Skin of body (tissue), 3 donors: ENCODE measurements at places on chromosomes 7 and 10. TPM values are rescaled to one million over a fixed set of nuclear protein-coding genes. Genes with fewer than 3 reads are reported as not detected.

GTF2IRD1 gene
- 18.1 TPM for total RNA-seq

MUC12 gene
- total RNA-seq: not detected

BLNK gene
- total RNA-seq: 5.9 TPM

ARID5B gene
- total RNA-seq: 68.3 TPM

SERPINE1 gene
- total RNA-seq: 18.1 TPM

DNA sequence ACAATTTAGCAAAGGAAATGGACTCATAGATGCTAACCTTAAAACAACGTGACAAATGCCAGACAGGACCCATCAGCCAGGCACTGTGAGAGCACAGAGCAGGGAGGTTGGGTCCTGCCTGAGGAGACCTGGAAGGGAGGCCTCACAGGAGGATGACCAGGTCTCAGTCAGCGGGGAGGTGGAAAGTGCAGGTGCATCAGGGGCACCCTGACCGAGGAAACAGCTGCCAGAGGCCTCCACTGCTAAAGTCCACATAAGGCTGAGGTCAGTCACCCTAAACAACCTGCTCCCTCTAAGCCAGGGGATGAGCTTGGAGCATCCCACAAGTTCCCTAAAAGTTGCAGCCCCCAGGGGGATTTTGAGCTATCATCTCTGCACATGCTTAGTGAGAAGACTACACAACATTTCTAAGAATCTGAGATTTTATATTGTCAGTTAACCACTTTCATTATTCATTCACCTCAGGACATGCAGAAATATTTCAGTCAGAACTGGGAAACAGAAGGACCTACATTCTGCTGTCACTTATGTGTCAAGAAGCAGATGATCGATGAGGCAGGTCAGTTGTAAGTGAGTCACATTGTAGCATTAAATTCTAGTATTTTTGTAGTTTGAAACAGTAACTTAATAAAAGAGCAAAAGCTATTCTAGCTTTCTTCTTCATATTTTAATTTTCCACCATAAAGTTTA is 157.6 kb upstream of the LANCL2 start:
- DNase-seq: no peak

DNA sequence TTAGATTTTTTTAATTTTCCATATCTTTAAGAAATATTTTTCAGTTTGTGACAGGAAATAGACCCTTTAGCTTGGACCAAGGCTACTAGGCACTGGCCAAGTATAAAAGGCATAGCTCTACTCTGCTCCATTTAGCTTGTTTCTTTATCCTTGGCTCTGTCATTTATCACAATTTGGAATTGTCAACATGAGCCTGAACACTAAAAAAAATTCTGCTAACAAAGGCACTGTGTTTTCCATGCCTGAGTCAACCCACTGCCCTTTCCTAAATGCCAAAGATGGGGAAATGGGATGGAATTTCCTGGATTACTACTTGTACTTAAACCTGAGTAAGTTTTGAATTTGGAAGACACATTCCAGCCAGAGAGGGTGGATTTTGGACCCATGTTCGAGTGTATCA is 128.4 kb downstream of the NSUN6 start:
- DNase-seq: no peak

DNA sequence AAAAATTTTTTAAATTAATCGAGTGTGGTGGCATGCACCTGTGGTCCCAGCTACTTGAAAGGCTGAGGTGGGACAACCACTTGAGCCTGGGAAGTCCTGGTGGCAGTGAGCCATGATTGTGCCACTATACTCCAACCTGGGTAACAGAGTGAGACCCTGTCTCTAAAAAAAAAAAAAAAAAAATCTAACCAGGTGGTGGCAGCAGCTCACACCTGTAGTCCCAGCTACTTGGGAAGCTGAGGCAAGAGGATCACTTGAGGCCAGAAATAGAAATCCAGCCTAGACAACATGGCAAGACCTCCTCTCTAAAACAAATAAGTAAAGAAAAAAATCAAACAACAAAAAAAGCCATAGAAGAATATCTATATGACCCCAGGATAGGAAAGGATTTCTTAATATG is 3.6 kb upstream of the MYOF start:
- no peak for DNase-seq

DNA sequence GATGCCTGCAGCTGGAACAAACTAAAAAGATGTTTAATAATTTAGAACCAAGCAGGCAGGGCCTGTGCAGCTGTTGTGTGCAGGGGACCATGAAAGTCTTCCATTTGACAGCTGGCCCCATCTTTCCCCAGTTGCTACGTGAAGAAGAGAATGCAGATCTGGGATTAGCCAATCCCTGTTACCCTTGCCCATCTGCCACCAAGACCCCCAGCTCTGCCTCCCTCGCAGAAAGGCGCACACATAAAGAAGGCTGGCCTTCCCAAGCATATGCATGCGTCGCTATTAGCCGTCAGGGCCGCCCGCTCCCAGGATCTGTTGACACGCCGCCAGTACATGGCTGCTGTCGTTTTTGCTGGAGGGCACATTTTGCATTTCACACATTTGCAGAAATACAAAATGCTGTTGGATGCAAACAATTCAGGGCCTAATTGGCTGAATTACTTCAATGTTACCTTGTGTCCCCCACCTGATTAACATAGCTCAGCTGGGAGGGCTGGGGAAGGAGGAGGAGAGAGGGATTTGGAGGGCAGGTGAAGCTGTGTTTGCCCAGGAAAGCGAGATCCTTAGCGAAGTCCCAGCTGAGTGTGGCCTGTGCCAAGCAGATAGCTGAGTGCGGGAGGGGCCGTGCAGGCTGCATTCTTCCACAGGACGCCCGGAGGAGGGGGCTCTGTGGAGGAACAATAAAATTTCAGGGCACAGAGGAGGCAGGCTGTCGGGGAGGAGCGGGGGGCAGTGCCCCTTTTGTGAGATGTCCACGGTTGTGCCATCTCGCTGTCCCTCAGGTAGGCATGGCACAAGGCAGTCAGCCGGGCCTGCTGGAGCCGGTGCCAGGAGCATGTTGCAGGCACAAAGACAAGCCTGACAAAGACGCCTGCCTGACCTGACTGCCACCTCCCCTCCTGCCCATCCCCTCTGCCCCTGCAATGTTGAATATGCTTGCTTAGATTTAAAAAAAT is 443.0 kb upstream of the MKI67 start:
- no peak for DNase-seq

- no peak for DNase-seq
Measured at GRCh38 chr7:50674896-50675835, 107.5 kb downstream of the GRB10 start.

DNA sequence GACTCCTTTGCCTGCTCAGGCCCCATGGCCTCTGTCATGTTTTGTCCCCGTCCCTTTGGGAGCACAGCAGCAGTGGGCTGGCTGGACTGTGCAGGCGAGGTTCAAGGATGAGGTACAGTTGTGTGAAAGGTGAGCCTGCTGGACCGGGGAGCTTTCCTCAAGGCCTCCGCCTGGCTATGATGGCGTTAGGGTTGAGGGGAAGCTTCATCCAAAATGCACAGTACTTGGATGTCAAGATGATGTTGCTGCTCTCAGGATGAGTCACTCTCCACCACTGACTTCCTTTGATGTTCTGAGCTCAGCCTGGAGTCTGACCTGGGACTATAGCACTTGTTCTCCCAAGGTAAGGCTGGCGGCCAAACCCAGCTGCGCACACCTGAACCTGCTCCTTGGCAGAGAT is 152.7 kb upstream of the SHH start:
- no peak for DNase-seq

GRCh38 chr10:18334116-18334867 is 194.1 kb downstream of the CACNB2 start:
- no peak for DNase-seq

GRCh38 chr10:109887243-109887642 is 36.1 kb downstream of the XPNPEP1 start:
- no peak for DNase-seq

DNA sequence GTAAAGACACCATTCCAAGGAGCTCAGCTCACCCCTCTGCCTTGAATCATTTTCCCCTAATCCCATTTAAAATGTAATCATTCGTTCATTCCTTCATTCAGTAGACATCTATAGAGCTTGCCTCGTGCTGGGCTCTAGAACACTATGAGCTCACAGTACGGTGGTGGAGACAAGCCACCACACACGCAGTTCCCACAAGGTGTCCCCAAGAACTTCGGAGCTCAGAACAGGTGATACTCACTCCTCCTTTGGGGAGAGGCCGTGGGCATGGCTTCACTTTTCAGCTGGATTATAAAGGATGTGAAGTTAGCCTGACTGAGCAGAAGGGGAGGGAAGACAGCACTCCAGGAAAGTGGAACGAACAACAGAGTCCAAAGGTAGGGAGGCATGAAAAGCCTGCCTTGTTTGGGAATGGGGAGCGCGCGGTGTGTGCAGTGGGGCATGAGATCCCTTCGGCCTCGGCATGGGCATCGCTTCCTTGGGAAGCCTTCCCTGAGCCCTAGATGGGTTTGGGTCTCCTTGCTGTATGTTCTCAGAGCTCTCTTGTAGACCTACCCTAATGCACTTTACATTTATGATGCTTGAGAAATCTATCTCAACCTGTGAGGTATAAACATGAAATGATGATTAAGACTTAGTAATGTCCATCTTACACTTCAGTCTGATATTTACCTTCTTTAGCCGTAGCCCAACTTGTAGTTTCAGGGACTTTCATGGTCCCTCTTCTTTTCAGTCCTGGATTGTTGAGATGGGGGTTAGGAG is 809 bp upstream of the OGA start:
- DNase-seq: no peak

DNA sequence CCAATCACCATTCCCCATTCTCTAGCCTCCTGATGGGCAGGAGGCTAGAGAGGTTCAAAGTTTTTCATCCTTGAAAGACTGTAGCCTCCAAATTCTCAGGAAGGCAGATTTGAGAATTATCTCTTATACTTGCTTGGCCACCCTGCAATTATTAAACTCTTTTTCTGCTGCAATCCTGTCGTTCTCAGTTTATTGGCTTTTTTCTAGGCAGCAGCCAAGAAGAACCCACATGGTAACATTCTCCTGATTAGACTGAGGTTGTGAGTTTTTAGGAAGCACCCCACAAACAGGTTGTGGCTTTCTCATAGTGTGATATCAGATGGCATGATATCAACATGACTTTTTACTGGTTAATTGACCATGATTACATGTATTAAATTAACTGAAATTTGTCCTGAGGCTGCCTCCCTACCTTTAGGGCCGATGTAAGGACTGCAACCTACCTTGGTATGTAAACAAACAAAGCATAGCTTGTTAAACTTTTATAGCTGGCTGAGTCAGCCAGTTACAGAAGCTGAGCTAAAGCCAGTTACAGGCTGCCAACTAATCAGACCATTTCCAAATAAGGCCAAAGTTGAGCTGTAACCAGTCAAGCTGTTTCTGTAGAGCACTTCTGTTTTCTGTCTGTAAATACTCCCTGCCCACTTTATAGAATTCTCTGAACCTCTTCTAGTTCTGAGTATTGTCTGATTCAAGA is 3.2 kb upstream of the ZNF248 start:
- no peak for DNase-seq

DNA sequence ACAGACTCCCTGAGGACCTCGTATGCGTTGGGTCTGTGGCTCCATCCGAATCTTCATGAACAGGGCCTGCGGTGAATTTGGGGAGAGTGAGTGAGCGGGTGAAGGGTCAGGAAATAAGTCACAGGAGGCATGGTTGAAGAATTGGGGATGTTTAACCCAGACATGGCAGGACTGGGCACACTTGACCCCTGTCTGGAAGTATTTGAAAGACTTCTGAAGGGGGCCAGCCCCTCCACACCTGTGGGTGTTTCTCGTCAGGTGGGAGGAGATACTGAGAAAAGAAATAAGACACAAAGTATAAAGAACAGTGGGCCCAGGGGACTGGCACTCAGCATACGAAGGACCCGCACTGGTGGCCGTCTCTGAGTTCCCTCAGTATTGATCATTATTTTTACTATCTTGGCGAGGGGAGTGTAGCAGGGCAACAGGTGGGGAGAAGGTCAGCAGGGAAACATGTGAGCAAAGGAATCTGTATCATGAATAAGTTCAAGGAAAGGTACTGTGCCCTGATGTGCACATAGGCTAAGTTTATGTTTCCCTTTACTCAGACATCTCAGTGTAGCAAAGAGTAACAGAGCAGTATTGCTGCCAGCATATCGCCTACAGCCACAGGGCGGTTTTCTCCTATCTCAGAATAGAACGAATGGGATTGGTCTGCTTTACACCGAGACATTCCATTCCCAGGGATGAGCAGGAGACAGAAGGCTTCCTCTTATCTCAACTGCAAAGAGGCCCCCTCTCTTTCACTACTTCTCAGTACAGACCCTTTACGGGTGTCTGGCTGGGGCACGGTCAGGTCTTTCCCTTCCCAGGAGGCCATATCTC is 38.2 kb upstream of the PFKFB3 start:
- DNase-seq: no peak

DNA sequence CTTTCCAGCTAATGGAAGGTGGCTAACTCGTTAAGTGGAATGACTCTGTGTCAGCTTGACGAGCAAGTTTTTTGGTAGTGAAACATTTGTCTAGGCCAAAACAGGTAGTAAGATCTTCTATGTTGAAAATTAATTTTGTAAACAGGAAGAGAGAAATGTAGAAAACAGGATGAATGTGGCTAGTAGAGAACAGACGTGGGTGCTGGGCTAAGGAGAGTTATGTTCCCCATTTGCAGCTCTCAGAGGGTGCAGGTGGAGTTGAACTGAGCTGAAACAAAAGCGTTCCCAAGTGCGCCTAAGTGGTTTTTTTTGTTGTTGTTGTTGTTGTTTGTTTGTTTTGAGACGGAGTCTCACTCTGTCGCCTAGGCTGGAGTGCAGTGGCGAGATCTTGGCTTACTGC is 59.5 kb upstream of the SRPK2 start:
- DNase-seq: no peak

DNA sequence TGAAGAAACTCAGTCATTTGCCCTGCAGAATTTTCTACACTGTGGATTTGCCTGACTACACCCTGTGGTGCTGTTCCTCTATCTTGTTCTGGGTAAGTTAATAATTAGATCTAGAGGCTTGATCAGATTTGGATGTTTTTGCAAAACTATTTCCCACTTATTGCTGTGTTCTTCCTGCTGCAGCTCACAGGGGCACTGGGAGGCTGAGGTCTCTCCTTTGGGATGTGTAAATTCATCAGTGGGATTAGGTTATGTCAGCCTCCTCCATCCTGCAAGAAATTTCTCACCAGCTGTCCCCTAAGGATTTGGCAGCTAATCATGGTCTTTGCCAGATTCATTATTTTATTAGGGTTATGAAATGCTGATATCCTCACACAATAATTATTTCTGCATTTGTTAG is 148.1 kb upstream of the ZNF32 start:
- DNase-seq: no peak

GRCh38 chr10:72409167-72409566 is 54.4 kb upstream of the DNAJB12 start:
- no peak for DNase-seq

DNA sequence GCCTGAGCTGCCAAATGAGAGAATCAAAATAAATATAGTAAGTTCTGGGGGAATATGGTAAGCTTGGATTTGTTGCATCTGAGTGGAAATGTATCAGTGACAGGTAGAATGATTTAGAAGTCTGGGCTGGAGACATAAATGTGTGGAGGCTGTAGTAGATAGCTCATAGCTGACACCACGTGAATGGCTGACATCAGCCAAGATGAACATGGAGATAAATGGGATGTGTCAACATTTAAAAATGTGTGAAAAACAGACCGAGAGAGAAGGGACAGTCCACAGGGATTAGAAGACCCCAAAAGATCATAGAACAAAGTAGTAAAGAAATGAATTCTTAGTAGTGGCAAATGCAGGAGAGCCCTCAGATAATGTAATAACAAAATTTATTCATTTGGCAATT is 40.9 kb downstream of the NAMPT start:
- DNase-seq: no peak

- DNase-seq: no peak
Measured at GRCh38 chr10:132100091-132100481, 34.3 kb downstream of the JAKMIP3 start.
